PC-3 (cell line): ENCODE measurements at places on chromosomes 2 and 18. TPM values are rescaled to one million over a fixed set of nuclear protein-coding genes. Genes with fewer than 3 reads are reported as not detected.

The LRATD1 gene
- total RNA-seq = 35.4 and 41.3 TPM in 2 replicates

The FAP gene
- total RNA-seq = not detected in 2 replicates

The RESP18 gene
- total RNA-seq = not detected in 2 replicates

GRCh38 chr2:176118601-176119339 is 2.2 kb downstream of the HOXD10 start:
- no peaks in the 10 kb centered on the region for H3K36me3 ChIP-seq
- no peaks in the 10 kb centered on the region for H3K4me1 ChIP-seq
- no peak overlapping the region for H3K4me3 ChIP-seq

DNA sequence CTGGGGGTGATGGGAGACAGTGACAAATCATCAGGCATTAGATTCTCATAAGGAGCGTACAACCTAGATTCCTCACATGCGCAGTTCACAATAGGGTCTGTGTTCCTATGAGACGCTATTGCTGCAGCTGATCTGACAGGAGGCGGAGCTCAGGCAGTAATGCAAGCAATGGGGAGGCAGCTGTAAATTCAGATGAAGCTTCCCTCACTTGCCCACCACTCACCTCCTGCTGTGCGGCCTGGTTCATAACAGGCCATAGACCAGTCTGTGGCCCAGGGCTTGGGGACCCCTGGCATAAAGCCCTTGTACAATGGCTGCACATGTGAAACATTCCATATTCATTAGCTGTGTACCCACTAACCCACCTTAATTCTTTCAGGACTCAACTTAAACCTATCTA is 18.0 kb downstream of the NMUR1 start:
- DNase-seq = no peak
- H3K4me1 ChIP-seq = peaks cover 17% of the 10 kb centered on the region
- H3K27me3 ChIP-seq = no peaks in the 10 kb centered on the region
- H3K36me3 ChIP-seq = no peaks in the 10 kb centered on the region
- H3K27ac ChIP-seq = no peak overlapping the region

The PIK3C3 gene
- total RNA-seq = 13.4 and 25.9 TPM in 2 replicates

The AOX1 gene
- 54.9 and 57.2 TPM in 2 replicates for total RNA-seq

DNA sequence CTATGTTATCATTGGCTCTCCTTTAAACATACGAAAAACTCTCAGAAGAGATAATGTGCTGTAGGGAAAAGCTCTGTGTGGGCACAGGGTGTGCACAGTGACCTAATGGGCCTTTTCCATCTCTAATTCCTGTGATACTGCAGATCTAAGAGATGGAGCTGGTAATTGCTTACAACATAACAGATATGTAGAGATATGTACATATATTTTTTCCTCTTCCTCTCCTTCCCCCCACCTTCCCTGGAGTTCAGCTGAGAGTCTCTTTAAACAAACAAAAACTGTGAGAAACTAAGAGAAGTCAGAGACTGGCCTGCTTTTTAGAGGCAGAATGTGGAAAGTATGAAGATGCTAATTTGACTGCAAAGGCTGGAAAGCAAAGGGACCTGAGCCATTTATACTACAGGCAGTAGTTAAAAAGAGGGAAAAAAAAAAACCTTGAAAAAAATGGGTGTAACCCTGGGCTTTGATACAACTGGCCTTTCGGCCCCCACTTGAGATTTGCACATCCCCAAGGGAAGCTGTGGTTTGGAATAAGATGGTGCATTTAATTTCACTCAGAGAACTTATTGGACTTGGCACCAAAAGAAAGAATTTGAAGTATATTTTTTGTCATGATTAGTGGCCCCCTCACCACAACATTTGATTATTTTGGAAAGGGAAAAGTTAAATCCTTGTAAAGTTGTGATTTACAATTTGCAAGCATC is 502.2 kb upstream of the ZEB2 start:
- H3K4me3 ChIP-seq = no peak overlapping the region
- no peak overlapping the region for H3K27ac ChIP-seq
- H3K36me3 ChIP-seq = no peaks in the 10 kb centered on the region
- H3K27me3 ChIP-seq = no peaks in the 10 kb centered on the region

GRCh38 chr2:217776631-217777030 is 226.2 kb downstream of the TNS1 start:
- no peak overlapping the region for H3K4me3 ChIP-seq
- DNase-seq = no peak

DNA sequence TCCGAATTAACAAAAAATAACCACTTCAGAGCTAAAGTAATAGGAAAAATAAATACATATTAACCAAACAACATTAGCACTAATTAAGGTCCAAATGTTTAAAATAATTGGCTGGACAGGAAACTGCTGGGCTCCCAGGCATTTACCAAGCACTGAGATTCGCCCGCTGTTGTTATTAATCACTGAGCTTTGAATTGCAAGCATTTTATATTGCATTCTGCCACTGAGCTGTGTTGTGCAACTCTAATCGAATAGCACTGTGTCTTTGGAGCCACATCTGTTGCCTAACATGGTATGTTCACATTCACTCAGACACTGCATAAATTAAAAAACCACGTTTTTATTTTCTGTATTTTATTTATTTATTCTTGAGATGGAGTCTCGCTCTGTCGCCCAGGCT is 88.9 kb downstream of the SOWAHC start:
- no peak overlapping the region for H3K4me3 ChIP-seq
- no peaks in the 10 kb centered on the region for H3K27me3 ChIP-seq
- H3K27ac ChIP-seq = peak overlapping the region; percentile 95
- peak; percentile 14 for DNase-seq
- H3K36me3 ChIP-seq = no peaks in the 10 kb centered on the region

DNA sequence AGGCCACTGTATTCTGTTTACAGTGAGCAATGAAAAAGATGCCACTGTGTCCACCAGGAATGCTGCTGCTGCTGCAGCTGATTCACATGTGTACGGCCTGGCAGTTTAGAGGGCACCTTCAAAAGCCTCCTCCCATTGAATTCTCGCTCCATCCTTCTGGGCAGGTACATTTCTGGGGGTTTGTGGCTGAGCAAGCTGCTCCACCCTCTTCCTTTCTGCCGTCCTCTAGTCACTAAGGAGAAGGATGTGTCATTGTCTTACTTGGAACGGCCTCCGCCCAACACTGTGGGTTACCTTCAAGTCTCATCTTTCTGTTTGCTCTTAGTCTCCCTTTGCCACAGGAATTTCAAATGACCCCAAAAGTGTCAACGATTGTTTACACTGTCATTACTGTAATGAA is 182.0 kb downstream of the ZBTB7C start:
- no peaks in the 10 kb centered on the region for H3K36me3 ChIP-seq
- H3K27me3 ChIP-seq = no peaks in the 10 kb centered on the region
- peak; percentile 73 for DNase-seq
- H3K4me3 ChIP-seq = no peak overlapping the region
- peaks cover 13% of the 10 kb centered on the region for H3K4me1 ChIP-seq

DNA sequence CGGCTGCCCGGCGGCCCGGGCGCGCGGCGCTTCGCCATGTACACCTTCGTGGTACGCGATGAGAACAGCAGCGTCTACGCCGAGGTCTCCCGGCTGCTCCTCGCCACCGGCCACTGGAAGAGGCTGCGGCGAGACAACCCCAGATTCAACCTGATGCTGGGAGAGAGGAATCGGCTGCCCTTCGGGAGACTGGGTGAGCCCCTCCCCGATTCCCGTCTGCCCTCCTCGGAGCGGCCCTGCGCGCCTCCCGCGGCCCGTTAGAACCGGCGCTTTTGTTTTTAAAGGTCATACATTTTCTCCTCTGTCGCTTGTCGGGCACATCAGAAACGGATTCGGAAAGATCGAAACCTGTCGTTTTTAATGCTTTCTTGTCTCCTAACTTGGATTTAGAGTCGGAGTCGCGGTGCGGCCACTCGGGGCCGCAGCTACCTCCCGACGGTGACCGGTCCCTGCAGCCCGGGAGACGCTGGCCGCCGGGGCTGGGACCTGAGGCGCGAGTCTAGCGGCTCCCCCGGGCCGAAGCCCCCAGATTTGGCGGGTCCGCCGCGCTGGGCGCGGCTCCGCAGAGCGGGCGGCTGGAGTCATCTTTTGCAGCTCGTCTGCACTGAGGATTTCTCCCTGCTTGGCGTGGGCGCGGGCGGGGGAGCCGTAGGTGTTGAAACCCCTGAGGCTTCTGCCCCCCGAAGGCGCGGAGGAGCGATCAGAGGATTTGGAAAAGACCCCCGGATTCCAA is 519 bp downstream of the TTL start:
- DNase-seq = peak; percentile 41
- peak overlapping the region; percentile 100 for H3K4me3 ChIP-seq
- peak overlapping the region; percentile 74 for H3K27ac ChIP-seq
- peaks cover 9% of the 10 kb centered on the region; the same call in 1 of the 2 replicates for H3K36me3 ChIP-seq
- H3K4me1 ChIP-seq = peaks cover 17% of the 10 kb centered on the region
- H3K27me3 ChIP-seq = no peaks in the 10 kb centered on the region

DNA sequence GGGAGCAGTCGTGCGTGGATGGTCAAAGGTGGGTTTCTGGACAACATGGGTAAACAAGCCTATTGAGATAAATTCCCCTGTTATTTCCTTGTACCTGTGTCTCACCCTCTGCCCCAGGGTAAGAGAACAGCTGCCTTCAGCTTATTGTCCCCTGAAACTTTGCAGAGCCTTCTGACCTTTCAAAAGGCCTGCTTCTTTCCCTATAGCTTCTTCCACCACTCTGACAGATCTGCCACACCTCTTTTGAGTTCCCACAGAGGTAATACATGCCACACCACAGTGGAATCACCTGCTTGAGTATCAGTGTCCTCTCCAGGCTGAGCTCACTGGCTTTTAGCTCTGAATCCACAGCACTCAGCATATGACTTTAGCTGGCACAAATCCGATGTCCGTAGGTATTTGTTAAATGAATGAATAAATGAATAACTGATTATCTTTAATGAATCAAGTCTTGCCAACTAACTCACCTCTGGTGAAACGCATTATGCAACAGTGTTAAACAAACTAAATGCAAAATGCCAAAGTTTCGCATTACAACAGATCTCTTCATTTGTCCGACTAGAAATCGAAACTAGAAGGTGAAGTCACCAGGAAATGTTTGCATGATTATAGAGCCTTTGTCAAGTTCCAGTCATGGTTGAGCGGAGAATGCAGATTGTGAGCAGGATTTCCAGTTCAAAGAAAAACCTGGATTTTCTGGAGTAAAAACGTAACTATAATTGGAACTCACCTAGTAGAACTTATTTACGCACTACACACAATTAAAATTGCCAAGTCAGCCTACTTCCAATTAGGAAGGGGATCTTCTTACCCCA is 16.4 kb downstream of the DYNAP start:
- peak overlapping the region; percentile 95 for H3K27ac ChIP-seq
- no peaks in the 10 kb centered on the region for H3K36me3 ChIP-seq
- H3K27me3 ChIP-seq = no peaks in the 10 kb centered on the region
- peaks cover 38% of the 10 kb centered on the region for H3K4me1 ChIP-seq
- peak; percentile 87 for DNase-seq
- H3K4me3 ChIP-seq = peak overlapping the region; percentile 65

DNA sequence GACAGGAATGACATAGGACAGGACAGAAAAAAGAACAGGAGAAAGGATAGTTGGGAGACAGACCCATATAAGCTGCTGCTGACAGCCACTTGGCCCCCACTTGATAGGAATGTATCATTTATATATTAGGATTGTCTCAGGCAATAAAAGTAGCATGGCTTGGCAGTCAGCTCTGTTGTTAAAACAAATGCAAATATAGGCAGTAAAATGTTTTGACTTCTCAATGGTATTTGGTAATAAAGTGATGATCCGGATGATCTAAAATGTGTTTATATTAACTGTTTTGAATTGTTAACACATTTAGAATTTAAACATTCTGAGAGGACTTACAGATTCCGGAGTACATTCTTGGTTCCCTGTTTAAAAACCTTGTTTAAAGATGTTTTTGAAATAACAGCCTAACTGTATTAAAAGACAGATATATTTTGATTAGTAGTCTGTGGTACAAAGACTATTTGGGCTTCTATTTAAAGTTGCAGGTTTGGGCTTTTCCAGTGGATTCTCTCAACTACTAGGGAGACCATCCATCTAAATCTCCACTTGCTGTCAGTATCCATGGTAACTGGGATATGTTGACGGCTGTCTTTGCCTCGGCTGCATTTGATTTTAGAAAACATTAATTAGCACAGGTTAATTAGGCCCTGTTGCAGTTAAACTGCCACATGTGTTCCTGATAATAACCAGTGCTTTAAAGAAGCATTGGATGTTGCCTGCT is 147.6 kb downstream of the ESCO1 start:
- no peaks in the 10 kb centered on the region for H3K36me3 ChIP-seq
- DNase-seq = no peak
- no peaks in the 10 kb centered on the region for H3K27me3 ChIP-seq

DNA sequence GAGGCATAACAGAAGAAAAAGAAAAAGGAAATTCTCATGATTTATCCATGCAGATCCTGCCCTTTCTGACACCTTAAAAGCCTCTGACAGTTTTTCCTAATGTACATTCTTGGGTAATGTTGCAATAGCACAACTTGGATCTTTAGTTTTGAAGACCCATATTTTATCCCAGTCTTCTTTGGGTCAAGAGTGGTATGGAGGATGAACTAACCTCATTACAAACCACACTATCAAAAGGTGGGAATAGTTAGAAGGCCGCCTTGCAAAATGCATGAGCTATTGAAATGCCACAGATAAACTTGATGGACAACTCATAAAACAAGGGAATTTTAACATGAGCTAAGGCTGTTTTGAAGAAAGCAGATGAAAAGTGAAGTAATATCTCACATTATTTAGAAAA is 1479.8 kb upstream of the ACVR2A start:
- H3K4me1 ChIP-seq = no peaks in the 10 kb centered on the region
- DNase-seq = no peak
- H3K4me3 ChIP-seq = no peak overlapping the region
- no peaks in the 10 kb centered on the region for H3K27me3 ChIP-seq
- H3K36me3 ChIP-seq = no peaks in the 10 kb centered on the region
- H3K27ac ChIP-seq = no peak overlapping the region

The ACMSD gene
- not detected in 2 replicates for total RNA-seq

GRCh38 chr2:165238295-165238694 is 919 bp upstream of the SCN2A start:
- peak; percentile 37 for DNase-seq
- H3K27me3 ChIP-seq = no peaks in the 10 kb centered on the region
- H3K4me1 ChIP-seq = no peaks in the 10 kb centered on the region

DNA sequence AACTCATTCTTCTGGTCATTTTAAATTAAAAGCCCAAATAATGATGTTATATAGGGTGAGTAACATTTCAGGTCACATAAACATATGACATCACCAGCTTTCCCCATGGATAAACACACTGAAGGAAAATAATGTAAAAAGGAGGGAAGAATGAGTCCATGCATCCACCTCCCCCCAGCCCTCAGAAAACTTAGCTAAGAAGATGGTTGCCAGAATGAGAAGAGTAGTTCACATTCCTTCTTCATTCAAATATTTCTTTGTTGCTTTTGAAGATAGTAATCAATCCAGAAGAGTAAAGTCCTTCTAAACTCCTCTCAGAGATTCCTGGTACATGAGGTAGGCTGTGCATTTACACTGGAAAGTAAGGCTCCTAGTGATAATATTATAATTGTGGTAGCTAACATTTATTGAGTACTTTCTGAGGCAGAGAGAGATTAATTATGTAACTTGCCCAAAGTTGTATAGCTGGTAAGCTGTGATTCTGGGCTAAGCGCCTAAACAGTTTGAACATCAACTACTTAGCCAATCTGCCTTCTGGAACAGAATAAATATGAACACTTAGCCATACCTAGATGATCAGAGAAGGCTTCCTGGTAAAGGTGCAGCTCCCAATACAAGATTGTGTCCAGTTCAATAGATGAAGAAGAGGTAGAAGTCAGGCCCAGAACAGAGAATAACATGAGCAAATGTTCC is 256.7 kb upstream of the FN1 start:
- peaks cover 32% of the 10 kb centered on the region for H3K4me1 ChIP-seq
- H3K27me3 ChIP-seq = no peaks in the 10 kb centered on the region
- no peak for DNase-seq
- H3K27ac ChIP-seq = peak overlapping the region; percentile 62
- H3K4me3 ChIP-seq = no peak overlapping the region

- H3K27ac ChIP-seq = no peak overlapping the region
- H3K27me3 ChIP-seq = peaks cover 7% of the 10 kb centered on the region; the same call in 1 of the 2 replicates
- no peak overlapping the region for H3K4me3 ChIP-seq
- H3K4me1 ChIP-seq = 0 out of 2 replicates have a peak, but pooled peaks cover 3% of the 10 kb centered on the region
- H3K36me3 ChIP-seq = no peaks in the 10 kb centered on the region
Observed at GRCh38 chr2:208172125-208172524, 8.7 kb upstream of the CRYGA start.
